Stimulated activated CD4-positive, alpha-beta T cell treated with anti-CD3 and anti-CD28 coated beads, Interleukin-15, amount 100 ng/mL, for 1 hour (primary cell): ENCODE measurements at places on chromosomes 3 and 15.

GRCh38 chr15:100335335-100335999 lies 6.3 kb downstream of the ADAMTS17 start:
- DNase-seq: no peak

DNA sequence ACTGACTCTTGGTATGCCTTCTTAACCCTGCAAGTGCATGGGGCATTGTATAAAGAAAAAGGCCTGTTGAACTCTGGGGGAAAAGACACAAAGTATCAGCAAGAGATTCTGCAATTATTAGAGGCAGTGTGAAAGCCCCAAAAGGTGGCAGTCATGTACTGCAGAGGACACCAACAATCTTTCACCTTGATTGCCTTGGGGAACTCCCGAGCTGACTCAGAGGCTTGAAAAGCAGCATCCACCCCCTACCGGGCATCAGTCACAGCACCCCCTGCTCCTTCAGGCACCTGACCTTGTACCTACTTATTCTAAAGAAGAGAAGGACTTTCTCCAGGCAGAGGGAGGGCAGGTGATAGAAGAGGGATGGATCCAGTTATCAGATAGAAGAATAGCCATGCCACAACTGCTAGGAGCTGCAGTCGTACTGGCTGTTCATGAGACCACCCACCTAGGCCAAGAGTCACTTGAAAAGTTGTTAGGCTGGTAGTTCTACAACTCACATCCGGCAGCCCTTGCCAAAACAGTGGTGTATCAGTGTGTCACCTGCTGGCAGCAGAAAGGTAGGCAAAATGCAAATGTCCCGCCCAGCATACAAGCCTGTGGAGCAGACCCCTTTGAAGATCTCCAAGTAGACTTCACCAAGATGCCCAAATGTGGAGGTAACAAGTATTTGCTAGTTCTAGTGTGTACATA lies 241.6 kb upstream of the CNTN6 start:
- DNase-seq: no peak

DNA sequence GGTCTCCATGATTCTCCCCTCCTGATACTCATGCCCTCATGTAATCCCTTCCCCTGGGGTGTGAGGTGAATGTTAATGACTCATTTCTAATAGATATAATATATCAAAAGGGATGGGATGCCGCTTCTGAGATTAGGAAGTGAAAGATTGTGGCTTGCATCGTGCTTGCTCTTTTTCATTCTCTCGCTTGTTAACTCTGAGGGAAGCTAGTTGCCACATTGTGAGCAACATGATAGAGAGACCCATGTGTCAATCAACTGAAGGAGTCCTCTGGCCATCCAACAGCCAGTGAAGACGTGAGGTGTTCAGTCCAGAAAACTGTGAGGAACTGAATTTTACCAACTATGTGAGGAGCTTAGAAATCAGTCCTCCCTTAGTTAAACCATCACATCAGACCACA lies 28.9 kb upstream of the DRD3 start:
- no peak for DNase-seq

GRCh38 chr15:31136016-31136415 lies 34.5 kb upstream of the TRPM1 start:
- DNase-seq: no peak

DNA sequence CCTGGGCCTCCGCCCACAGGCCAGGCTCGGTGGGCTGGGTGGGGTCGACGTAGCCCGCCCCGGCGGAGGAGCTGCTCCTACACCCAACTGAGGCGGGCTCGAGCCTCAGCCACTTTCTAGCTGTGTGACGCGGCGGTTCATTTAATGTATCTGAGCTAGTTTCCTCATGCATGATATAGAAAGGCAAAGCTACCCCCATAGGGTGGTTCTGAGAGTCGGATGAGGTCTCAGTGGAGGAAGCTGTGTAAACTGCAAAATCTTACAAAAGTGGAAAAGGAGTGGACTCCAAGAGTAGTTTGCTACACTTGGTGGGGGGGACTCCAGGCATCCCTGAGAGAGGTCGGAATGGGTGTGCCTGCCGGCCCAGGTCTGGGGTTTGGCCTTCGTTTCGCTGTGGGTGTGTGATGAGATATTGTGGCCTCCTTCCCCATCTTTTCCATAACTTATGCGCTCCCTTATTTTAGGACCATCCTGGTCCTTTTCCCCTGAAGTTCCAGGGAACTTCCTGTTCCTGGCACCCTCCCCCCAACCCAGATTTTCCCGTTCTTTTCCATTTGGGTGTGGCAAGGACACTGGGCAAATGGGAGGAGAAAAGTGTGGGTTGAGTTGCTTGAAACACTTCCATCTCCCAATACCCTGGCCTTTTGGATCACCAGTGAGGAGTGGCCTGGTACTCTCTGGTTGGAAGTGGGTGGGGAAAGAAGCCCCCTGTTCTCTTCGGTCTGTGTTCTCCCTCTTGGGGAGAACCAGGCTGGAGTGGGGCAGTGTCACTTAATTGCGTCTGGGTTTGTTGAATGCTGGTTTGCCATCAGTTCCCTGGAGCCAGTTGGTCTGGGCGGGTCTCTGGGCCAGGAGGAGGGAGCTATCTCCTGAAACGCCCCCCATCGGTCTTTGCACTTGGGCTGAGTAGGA lies 1.1 kb downstream of the PDIA5 start:
- no peak for DNase-seq

DNA sequence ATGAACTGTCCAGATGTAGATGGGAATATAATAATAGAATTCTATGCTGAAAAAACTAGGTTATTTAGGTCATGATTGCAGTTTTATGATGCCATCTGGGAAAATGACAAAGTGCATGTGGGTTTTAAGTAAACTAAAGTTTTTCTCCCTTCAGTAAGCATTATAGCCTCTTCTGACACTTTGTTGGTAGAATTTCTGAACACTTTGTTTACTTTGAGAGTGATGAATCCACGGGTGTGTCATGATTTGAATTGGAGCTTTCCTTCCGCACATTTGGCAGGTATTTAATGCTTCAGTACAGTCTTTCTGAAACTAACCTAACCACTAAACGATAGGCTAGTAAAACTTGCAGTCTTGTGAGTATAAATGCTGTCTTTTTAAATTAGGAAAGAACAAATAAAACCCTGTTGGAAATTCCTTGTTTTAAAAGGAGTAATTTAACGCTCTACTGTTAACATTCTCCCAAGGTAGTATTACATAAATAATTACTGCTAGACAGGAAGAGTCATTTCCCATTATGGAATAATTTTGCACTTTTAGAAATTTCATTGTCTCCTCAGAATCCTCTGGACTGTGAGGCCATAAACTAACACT lies 7.0 kb downstream of the FILIP1L start:
- no peak for DNase-seq

DNA sequence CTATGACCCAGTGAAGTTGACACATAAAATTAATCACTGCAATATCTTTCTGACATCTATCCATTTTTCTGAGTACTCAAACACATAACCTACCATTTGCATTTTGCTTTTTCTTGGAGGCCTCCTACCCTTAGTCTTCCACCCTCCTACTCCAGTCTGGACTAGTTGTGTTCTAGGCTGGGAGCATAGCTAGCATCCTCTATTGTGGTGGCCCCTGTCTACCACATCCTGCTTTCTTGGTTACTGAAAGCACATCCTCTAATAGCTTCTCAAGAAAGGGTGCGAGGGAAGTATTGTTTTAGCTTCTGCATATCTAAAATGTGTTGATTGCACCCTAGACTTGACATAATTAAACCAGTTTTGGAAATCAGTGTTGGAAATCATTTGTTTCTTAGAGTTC lies 176.5 kb downstream of the THSD4 start:
- no peak for DNase-seq

DNA sequence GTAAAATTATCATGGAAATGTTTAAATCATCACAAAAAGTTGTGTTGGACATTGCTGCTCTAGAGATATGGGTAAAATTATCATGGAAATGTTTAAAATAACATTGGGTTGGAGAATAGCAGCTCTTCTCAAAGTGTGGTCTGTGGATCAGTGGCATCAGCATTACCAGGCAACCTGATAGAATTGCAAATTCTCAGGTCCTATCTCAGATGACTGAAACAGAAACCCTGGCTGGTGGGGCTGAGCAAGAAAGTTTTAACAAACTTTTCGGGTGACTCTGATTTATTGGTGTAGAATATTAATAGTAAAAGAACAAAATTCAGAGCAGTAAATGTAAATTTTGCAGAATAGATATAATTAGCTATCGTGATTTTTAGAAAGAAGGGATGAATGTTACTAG lies 28.9 kb downstream of the NXPE3 start:
- DNase-seq: no peak

DNA sequence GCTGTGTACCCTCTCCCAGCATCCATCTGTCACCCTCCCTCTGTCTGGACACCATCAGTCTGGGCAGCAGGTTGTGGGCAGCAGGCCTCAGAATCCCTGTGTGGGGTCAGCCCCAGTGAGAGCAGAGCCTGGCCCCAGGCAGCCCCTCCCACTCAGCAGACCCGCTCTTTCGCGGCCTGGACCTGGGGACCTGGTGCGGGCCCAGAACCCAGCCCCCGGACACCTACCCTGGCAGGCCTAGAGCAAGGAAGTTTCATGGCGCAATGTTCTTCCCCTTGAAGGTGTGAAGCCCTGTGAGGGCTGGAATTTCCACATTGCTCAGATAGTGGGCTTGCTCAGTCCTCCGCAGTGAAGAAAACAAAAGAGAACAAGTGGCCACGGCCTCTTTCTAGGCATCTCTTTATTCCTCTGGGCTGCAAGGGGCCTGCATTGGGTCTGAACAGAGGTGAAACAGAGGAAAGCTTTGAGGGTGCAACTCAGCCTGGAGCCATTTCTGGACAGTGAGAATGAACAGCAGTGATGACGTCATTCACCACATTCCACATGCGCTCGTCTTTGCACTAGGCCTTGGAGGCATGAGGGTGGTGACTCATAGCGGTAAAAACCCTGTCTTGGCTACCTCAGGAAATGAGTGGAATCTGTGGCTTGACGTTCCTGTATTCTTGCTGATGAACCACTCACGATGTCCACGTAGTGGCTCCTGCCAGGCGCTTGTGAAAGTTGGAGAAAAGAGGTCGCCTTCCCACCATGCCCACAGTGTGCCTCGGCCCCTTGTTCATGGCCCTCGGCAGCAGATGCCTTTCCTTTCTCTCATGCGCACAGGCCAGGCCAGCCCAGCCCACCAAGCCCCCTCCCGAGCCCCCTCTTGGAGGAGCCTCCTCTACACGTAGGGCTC lies 66.1 kb downstream of the SLC30A4 start:
- no peak for DNase-seq

DNA sequence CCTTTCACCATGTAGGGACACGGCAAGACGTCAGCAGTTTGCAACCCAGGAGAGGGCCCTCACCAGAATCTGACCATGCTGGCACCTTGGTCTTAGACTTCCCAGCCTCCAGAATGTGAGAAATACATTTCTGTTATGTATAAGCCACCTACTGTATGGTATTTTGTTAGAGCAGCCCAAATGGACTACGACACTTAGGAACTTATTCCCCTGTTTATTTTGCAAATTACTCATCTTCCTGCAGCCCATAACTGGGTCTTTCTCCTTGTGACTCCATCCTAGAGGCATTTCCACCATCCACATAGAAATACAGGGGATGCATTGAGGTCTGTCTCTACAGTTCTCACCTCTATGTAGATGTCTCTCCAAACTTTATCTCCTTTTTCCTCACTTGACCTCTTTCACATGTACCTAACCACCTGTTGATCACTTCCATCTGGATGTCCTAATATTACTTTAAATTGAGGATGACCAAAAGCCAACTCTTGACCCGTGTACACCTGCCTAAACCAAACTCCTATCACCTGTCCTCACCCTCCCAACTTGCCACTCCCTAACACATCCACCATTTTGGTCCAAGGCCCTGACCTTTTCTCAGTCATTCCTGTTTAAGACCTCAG lies 406.0 kb upstream of the WNT5A start:
- no peak for DNase-seq

GRCh38 chr3:56772952-56773938 lies 28.5 kb downstream of the ARHGEF3 start:
- no peak for DNase-seq

DNA sequence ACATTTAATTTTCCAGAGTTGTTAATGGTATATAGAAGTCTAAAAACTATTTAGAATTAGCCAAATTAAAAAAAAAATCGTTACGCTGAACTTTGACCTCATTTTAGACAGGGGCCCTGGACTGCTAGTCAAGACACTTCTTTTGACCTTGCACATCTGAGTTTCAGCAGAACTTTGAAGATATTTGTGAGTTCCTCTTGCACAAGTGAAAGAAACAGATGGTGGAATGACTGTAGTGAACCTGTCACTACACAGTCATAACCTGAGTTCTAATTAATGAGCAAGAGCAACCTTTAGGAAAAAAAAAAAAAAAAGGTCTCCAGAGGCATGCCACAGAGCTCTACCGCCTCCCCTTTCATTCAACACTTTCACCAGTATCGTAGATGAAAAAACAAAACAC lies 5.3 kb downstream of the MYO5C start:
- no peak for DNase-seq

- DNase-seq: no peak
Observed at GRCh38 chr3:47152578-47152977, 11.3 kb downstream of the SETD2 start.

- DNase-seq: no peak
Observed at GRCh38 chr15:86765281-86765680, 685.6 kb downstream of the AGBL1 start.

DNA sequence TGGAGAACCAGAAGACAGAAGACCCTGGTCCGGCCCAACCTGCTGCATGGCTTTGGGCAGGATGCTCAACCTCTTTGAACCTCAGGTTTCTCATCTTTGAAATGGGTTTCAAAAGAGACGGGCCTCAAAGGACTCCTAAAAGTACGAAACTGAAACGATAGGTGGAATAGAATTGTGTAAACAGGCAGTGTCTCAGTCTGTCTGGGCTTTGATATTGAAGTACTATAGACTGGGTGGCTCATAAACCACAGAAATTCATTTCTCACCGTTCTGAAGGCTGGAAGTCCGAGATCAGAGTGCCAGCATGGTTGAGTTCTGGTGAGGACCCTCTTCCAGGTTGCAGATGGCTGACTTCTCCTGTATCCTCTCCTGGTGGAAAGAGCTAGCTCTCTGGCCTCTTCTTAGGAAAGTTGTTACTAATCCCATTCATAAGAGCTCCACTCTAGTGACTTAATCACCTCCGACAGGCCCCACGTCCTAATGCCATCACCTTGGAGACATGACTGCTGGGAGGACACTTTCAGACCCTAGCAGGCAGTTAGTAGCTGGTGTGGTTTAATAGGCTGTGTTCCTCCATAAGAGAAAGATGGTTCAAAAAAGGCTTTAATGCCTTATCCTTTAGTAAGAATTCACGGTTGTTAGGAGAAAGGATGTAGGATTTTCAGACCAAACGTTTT lies 35.7 kb downstream of the SSUH2 start:
- no peak for DNase-seq

GRCh38 chr3:185056908-185057307 lies 96.0 kb downstream of the C3orf70 start:
- no peak for DNase-seq

GRCh38 chr3:33543601-33544000 lies 103.4 kb upstream of the UBP1 start:
- no peak for DNase-seq

GRCh38 chr3:177085794-177086193 lies 111.5 kb downstream of the TBL1XR1 start:
- no peak for DNase-seq
